ENCODE measurements at places on chromosomes 2 and 18.

GRCh38 chr2:216109962-216110614 is 940 bp downstream of the XRCC5 start:
- DNase-seq: no peak

- no peak for DNase-seq
Measured at GRCh38 chr18:10838553-10838952, 310.8 kb downstream of the PIEZO2 start.

DNA sequence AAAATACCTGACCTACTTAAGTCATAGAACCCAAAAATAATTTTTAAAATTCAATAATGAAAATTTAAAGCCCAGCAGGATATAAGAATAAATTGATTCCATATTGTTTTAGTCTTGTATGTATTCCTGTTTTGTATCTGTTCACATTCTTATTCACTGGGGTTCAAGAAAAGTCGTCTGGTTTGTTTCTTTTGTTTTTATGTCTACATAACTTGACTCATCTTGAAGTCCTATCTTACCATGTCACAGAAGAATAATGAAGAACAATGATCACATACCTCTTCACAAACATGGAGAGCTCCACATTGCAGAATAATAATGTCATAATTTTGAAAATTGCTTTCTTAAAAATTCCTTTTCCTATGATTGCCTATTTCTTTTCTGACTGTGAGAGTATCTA is 43.4 kb upstream of the LRP1B start:
- DNase-seq: no peak

DNA sequence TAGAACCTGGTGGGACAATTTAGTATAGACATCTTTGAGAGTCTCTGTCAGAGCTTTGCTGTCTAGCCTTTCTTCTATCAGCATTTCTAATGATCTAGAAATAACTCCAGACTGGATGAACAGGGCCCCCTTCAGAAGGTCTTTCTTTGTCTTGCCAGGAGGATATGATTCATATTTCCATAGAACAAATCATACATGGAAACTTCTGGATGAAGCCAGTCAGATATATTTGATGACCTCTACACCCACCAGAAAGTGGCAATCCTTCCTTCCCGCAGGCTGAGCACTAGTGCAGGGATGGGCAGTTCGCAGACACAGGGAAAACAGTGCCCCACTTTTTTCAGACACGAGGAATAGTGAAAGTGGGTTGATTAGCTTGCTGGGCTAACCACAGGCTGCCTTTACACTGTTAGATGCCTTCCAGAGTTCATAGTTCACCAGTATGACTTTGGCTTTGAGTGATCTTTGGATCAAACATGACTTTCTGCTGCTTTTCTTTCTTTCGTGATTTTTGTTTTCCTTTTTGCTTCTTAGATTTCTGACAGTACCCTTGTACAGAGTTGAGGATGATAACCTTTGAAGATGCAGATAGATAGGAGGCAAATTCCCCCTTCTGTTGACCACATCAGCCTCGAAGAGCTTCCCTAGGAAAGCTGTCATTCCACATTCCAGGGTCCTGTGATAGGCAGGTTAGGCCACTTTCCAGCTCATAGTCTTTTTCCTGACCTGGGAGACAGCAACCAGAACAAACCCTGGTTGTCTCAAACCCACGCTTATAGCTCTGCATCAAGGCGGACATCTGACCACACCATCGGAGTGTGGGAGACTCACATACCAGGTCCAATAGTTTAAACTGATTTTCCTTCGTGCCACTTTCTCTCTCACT is 237.0 kb downstream of the ZNF407 start:
- DNase-seq: no peak

- DNase-seq: no peak
Measured at GRCh38 chr18:3463051-3463450, 13.1 kb downstream of the TGIF1 start.

- DNase-seq: no peak
Measured at GRCh38 chr2:64804651-64805050, 150.9 kb upstream of the SERTAD2 start.

Measured in ovary (tissue), 10 donors.